ENCODE measurements at places on chromosomes 7 and 10.

GRCh38 chr7:102063690-102064180, 222.9 kb upstream of the SH2B2 start:
- peaks cover 10% of the 10 kb centered on the region for H3K4me1 ChIP-seq
- H3K36me3 ChIP-seq = no peaks in the 10 kb centered on the region
- H3K4me3 ChIP-seq = no peak overlapping the region
- H3K27me3 ChIP-seq = no peaks in the 10 kb centered on the region
- no peak for DNase-seq

GRCh38 chr10:45376371-45376801, 2.4 kb downstream of the ALOX5 start:
- DNase-seq = no peak
- no peaks in the 10 kb centered on the region for H3K36me3 ChIP-seq
- H3K27ac ChIP-seq = peak overlapping the region; percentile 16
- no peaks in the 10 kb centered on the region for H3K27me3 ChIP-seq
- H3K4me1 ChIP-seq = peaks cover 16% of the 10 kb centered on the region
- no peak overlapping the region for H3K4me3 ChIP-seq

GRCh38 chr7:98459529-98459928, 58.6 kb upstream of the BAIAP2L1 start:
- no peak for DNase-seq
- no peaks in the 10 kb centered on the region for H3K36me3 ChIP-seq
- no peaks in the 10 kb centered on the region for H3K4me1 ChIP-seq
- no peaks in the 10 kb centered on the region for H3K27me3 ChIP-seq

DNA sequence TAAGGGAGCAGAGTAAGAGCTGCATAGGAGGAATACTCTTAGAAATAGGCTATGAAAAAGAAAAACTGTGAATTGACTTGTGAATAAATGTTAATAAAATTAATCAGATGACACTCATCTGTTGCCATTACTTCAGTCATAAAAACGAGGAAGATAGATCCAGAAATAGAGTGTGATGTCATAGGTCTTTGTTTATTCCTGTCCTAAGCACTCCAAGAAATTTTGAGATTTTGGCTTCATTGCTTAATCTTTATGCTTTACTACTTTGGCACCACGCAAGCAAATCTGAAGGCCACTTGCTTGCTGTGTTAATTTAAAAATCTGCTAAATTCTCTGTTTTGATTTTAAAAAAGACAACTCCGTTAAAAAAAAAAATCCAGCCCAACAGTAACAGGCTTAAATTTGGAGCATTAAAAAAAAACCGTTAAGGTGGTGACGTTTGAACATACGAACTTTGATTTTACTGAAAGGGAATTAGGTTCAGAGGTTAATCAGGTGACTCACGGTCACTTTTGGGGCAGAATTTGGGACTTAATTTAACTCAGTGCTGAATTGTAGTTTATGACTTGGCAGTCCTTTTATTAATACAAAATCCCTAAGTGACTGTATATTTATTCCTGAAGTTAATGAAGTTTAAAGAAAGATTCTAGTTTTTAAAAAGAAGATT, 3.4 kb downstream of the IFRD1 start:
- DNase-seq = no peak
- no peak overlapping the region for H3K27ac ChIP-seq
- H3K4me1 ChIP-seq = peaks cover 52% of the 10 kb centered on the region
- H3K36me3 ChIP-seq = no peaks in the 10 kb centered on the region

GRCh38 chr7:159061674-159062212, 82.9 kb downstream of the VIPR2 start:
- no peak overlapping the region for H3K27ac ChIP-seq
- H3K27me3 ChIP-seq = no peaks in the 10 kb centered on the region

DNA sequence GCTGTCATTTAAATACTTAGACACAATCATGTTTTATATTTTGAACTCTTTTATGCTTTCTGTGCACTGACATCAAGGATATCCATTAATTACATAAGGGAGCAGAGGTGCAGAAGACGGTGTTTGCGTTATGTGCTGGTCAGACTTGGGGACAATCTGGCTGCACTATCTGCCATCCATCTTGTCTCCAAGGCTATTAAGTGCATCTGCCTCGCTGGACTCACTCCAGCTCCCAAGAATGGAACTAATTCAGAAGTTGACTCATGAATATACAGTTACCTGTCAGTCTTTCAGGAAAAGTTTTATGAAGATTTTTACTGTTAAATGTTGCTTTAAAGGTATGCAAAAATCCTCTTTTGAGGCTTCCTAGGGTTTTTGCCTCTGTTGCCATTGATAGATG, 391.0 kb downstream of the SUGCT start:
- H3K27me3 ChIP-seq = no peaks in the 10 kb centered on the region
- no peak overlapping the region for H3K27ac ChIP-seq
- no peak overlapping the region for H3K4me3 ChIP-seq
- H3K4me1 ChIP-seq = no peaks in the 10 kb centered on the region
- H3K36me3 ChIP-seq = no peaks in the 10 kb centered on the region
- DNase-seq = no peak

DNA sequence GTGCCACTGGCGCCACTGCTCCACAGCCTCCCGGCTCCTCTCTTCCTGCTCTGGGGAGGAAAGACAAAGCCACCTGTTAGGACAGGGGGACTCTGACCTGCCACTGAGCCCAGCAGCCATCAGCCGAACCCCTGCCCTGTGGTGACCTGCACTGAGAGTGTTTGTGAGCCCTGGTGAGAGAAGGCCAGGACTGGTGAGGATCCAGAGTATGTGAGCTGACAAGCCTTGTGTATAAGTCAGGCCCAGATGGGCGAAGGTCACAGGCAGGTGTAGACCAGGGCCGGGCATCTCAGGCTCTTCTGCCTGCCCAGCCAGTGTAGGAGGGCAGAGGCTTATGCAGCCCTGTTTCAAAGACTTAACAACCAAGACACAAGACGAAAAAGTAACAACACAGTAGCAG, 12.0 kb downstream of the UCMA start:
- H3K36me3 ChIP-seq = no peaks in the 10 kb centered on the region
- no peak overlapping the region for H3K27ac ChIP-seq
- no peaks in the 10 kb centered on the region for H3K27me3 ChIP-seq
- peaks cover 5% of the 10 kb centered on the region for H3K4me1 ChIP-seq
- DNase-seq = no peak

DNA sequence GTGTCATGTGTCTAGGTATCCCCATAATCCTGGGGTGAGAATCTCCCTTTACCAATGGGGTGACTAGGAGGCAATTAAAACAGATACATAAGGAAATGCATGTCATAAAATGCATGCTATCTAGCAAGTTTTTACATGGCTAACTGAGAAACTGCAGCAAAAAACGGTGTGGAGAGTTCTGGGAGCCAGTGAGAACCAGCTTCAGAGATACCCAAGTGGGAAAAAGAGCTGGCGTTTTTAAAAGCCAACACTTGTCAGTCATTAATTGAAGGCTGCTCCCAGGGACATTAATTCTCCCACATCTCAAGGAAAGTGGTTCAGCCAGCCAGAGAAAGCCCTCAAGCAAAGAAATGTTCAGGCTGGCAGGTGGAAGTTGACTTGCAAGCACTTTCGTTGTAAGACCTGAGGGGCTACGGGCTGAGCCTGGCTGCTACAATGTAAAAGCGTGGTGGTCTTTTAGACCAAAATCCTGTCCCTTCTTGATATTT, 28.1 kb downstream of the ST8SIA6 start:
- H3K27me3 ChIP-seq = no peaks in the 10 kb centered on the region
- no peak overlapping the region for H3K4me3 ChIP-seq
- no peak overlapping the region for H3K27ac ChIP-seq
- DNase-seq = no peak
- no peaks in the 10 kb centered on the region for H3K4me1 ChIP-seq
- H3K36me3 ChIP-seq = no peaks in the 10 kb centered on the region

- H3K27ac ChIP-seq = peak overlapping the region; percentile 97
- H3K4me3 ChIP-seq = peak overlapping the region; percentile 90
- peaks cover 10% of the 10 kb centered on the region for H3K4me1 ChIP-seq
- H3K36me3 ChIP-seq = no peaks in the 10 kb centered on the region
Observed at GRCh38 chr10:31318382-31318853, 598 bp upstream of the ZEB1 start.

- no peak for DNase-seq
- H3K27ac ChIP-seq = no peak overlapping the region
- no peaks in the 10 kb centered on the region for H3K27me3 ChIP-seq
Observed at GRCh38 chr10:21934307-21934706, 69.2 kb downstream of the DNAJC1 start.
